Esophagus muscularis mucosa (tissue), 4 donors: ENCODE measurements at places on chromosomes 12 and 14. TPM values are rescaled to one million over a fixed set of nuclear protein-coding genes. Genes with fewer than 3 reads are reported as not detected.

Gene INHBC
- total RNA-seq = not detected

Gene EEA1
- total RNA-seq = 31.1 TPM

Gene SERPINA9
- total RNA-seq = not detected

Gene MYF6
- total RNA-seq = not detected

Gene APOF
- not detected for total RNA-seq

Gene GDF3
- 0.40 TPM for total RNA-seq
